ENCODE measurements at places on chromosomes 13 and 19.

DNA sequence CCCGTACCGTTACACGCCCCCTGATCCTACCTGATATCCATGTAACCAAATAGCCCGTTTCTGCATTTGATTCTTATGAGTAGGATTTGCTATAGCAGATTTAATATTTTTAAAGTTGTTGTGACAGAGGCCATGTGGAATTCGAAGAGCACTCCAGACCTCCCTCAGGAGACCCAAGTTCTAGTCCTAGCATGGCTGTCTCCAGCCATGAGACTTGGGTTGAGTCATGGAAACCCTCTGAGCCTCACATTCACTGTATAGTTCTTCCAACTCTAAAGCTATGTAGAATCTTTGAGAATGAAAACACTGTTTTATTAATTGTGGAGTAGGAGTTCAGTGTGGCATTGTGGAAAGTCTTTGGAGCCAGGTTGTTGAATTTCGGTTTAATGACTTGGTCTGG lies 8.0 kb upstream of the GPR183 start:
- no peak for DNase-seq

DNA sequence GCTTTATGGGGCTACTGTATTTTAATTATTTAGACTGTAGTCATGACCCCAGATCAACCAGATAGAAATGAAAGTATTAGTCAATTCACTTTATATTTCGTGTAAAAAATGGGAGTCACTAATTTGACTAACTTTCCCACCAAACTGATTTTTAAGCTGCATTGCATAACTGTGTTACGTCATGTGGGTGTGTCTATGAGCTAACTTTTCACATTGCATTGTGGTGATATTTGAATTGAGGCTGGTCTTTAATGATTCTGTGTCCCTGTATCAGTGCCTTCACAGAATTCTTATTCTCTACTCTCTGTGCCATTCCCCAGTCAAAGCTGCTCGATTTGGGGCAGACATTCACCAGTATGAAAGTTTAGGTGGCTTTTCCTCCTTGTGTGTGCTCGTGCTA lies 172.7 kb upstream of the MAB21L1 start:
- DNase-seq: no peak

DNA sequence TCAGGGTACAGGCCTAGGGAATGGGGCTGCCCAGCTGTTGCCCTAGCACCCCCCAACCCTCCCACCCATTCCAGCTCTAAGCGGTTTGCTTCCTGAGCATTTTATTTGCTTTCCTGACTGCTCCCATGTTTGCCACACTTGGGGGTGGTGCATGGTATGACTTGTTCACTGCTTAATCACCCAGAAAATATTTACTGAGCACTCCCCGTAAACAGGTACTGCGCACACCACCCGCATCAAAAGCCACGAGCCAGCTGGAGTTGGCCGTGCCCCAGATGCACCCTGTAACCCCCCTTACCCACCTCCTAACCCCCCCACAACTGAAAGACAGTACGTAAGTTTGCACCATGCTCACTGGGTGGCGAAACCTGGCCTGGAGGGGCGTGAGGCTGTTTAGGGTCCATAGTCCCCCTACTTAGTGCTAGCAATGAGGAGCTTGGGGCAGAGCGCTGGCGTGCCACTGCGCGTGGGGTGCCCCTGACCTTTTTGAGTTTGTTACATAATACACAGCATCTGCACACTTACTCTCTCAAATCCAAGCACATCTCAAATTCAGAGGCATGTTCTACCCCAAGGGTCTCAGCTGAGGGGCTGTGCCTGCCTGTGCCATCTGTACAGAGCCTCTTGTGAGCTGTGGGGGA lies 29.8 kb downstream of the DPF1 start:
- DNase-seq: no peak

- no peak for DNase-seq
Measured at GRCh38 chr13:93771782-93772181, 545.2 kb downstream of the GPC6 start.

DNA sequence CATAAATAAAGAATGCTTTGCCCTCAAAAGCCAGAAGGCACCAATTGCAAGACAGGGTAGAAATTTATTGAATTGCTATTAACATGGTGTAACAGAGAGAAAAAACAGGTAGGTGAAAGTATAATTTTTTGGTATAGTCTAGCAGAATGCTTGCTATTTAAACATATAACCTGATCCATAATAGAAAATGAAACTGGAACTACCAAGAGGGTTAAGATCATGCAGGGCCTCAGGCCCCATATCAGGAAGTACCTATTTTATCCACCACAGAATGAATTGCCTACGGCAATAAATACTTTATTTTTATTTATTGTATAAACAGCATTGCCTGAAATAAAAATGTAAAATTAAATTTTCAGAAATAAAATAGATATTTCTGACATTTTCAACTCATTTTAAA lies 159.5 kb downstream of the PRR20E start:
- no peak for DNase-seq

GRCh38 chr13:36418022-36418805 lies 14.1 kb upstream of the CCNA1 start:
- no peak for DNase-seq

DNA sequence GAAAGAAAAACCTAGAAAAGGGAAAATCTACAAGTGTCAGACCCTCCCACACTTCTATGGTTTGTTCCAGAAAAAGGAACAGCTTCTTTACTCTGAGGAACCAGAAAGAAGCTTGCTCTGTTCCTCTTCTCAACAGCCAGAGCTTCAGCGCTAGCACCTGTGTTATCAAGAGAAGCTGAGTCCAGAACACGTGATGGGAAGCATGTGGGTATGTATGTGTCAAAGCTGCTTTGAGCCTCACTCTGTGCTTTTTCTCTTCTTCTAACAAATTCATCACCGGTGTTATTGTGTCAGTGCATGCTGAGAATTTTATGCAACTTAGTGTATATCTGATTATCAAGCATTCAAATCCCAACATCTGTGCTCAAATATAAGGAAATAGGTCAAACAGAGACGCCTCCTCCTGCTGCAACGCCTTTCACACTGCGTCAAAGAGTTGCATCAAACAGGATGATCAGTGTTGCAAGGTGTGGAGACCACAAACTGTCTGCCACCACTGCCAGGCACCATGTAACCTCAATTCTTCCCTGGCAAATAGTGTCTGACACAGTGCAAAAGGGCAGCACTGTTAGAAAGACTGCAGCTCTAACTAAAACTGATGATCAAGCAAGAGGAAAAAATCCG lies 83.9 kb downstream of the LRRC63 start:
- peak; percentile 77 for DNase-seq

GRCh38 chr19:19546751-19547162 lies 8.7 kb downstream of the CILP2 start:
- DNase-seq: no peak

GRCh38 chr13:106407338-106407737 lies 128.1 kb downstream of the EFNB2 start:
- DNase-seq: no peak

- DNase-seq: no peak
Measured at GRCh38 chr13:97283888-97284287, 61.8 kb downstream of the MBNL2 start.

- peak; percentile 24 for DNase-seq
Measured at GRCh38 chr19:14072535-14073260, at the start of gene MISP3. Gene MISP3, plus strand, starts transcription at chr19:14072786. Its CDS starts 524 bp downstream, at chr19:14073310.

DNA sequence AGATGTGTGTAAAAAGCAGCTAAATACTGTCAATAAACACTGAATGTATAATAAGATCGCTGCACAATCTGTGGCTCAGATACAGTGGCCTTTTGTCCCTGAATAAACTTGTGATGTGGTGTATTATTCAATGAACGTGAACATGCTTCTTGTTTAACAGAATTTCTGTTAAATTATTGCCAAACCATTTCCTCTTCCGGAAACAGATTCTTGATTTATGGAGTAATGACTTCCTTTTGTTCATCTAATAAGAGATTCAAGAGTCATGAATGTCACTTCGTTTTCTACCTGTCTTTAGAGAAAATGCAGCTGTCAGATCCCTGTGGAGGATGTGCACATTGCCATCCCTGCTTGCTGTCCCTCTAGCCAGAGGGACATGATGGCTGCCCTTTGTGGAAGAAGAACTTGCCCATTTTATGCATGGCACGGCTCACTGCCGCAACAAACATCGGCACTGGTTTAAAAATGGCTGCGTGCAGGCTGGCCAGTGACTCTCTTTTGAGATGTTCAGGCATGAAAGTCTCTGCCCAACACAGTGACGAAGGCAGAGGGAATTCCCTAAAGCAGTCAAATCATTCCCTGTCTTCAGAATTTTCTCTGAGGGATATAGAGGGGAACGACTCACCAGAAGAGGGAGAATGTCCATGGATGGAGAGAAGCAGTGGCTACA lies 3.1 kb upstream of the TNFSF13B start:
- no peak for DNase-seq

DNA sequence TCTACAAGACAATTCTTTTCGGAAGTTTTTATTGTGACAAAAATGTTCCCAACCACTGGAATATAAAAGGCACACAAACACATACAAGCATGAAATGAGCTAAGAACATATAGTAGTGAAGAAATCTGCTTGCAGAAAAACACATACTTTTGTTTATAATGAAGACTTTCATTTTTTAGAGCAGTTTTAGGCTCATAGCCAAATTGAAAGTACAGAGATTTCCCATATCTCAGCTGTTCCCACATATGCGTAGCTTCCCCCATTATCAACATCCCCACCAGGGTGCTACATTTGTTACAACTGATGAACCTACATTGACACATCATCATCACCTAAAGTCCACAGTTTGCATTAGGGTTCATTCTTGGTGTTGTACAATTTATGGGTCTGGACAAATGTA lies 249.4 kb downstream of the KCTD12 start:
- DNase-seq: no peak

- no peak for DNase-seq
Measured at GRCh38 chr13:68834375-68834774, 1273.3 kb upstream of the ATXN8OS start.

- no peak for DNase-seq
Measured at GRCh38 chr13:44884076-44884729, 105.1 kb downstream of the NUFIP1 start.

DNA sequence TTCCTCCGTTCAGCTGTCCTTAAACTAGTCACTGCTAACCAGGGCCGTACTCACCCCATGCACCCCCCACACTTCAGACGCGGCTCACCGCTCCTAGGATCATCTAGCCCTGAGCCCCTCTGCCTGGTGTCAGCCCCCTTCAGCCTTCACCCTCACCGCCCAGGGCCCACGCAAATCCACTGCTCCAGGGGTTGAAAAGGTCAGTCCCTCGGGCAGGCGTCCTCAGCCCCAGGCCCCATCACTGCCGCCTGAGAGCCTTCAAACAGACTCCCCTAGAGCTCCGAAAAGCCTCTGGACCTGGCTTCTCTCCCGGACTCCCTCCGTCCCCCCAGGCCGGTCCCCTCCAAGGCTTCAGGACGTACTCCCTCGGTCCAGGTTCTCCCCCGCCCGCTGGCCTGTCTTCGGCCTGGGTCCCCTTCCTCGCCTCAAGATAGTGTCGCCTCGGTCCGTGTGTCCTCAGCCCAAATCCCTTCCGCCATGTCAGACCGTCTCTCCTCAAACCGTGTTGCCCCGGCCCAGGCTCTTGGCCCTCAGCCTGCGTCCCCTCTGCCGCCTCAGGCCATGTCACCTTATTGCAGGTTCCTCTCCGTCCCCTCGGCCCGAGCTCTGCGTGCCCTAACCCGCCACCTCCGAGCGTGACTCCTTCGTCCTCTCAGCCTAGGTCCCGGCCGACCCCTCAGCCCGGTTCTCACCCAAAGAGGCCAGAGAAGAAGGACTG lies 553 bp downstream of the NAPA start:
- no peak for DNase-seq

DNA sequence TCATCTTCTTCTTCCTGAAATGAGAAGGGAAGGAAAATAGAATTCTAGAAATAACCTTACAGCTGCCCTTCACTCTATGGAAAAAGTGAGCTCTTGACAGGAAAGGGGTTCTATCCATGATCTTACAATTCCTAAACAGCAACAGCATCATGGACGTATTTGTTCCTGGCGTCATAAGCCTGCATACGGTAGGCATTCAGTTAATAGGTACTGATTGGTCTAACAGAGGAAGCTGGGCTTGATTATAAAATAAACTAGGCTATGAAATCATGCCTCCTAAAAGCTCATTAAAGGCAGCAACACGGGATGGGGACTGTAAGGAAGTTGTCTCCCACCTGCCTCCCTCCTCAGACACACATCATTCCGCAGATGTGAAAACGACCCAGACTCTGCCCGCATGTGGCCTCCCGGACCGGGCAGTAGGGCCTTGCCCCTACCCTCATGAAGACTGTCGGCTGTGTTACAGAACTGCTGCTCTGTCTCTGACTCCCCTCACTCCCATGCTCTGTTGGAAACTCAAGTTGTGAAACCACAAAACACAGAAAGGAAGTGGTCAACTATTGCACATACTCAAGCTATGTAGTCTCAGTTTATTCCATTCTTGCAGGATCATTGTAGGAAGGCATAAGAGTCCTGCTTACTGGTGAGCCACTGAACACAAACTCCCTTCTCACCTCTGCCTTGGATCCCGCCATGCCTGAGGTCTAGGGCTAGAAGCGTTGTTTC lies 129.8 kb downstream of the DLEU7 start:
- DNase-seq: peak; percentile 42

- DNase-seq: no peak
Measured at GRCh38 chr13:70390064-70390463, 281.8 kb upstream of the KLHL1 start.

DNA sequence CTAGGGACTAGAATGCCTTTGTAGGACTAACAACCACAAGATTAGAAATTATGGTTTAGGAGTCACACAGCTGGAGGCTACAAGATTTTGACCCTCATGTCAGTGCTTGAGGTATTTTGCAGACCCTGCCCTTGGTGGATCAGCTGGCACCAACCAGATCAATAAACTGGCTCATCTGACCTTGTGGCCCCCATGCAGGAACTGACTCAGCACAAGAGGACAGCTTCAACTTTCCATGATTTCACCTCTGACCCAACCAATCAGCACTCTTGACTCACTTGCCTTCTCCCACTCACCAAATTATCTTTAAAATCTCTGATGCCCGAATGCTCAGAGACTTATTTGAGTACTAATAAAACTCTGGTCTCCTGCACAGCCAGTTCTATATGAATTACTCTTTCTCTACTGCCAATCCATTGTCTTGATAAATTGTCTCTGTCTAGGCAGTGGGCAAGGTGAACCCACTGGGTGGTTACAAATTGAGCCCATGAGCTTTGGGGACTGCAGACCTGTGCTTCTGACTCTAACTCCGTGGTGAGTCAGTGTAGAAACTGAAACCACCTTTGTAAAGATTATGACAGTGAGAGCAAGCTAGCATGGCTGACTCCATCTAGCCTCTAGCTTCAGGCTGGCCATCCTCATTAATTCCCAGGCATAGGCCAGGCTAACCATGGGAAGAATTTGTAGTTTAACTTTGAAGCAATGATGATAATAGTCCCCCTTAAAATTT lies 33.9 kb upstream of the CEACAM8 start:
- DNase-seq: no peak

DNA sequence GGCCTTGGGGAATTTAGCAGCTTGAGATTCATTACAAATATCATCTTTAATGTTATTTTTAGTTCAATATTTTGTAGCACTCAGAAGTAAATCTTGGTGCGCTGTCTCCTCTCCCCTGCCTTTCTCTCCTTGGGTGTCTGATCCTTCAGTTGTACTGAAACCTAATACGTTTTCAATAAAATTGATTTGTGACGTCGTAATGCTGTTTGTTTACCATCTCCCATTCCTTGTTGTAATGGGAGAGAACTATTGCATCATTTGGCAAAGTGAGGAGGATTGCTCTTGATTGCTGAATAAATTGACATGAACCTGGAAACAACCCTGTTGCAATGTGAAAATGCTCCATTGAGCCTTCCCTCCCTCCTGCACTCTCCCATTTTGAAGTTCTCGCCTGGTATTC lies 43.2 kb upstream of the TSHZ3 start:
- DNase-seq: no peak

All from activated CD4-positive, alpha-beta T cell treated with anti-CD3 and anti-CD28 coated beads, Interleukin-2, amount 10 ng/mL, durations not matched to agents 7 days and 5 days (primary cell).